Right lung (tissue), 10 donors: ENCODE measurements at places on chromosomes 6 and 20. TPM values are rescaled to one million over a fixed set of nuclear protein-coding genes. Genes with fewer than 3 reads are reported as not detected.

- no peak for DNase-seq
Observed at GRCh38 chr6:44237813-44238433, 9.0 kb upstream of the HSP90AB1 start.

GRCh38 chr6:135592276-135592675, 94.7 kb upstream of the AHI1 start:
- DNase-seq: no peak

- no peak for DNase-seq
Observed at GRCh38 chr6:7050004-7050403, 57.8 kb upstream of the RREB1 start.

DNA sequence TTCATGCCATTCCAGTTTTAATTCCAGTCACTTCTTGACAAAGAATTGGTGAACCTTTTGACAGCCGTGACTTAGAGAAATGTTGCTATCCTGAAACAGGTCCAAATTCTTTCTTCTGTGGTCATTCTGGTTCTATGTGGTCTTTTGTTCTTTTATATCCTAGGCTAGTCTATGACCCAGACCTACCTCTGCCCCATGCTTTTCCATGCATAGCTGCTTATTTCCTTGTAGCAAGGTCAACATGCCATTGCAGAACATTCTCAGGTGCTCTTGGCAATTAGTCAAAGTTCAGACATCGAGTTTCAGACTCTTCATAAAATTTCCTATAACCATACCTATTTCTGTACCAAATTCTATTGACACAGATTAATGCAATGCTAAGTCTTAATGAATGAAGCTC, 202.6 kb downstream of the PLCB1 start:
- DNase-seq: no peak

DNA sequence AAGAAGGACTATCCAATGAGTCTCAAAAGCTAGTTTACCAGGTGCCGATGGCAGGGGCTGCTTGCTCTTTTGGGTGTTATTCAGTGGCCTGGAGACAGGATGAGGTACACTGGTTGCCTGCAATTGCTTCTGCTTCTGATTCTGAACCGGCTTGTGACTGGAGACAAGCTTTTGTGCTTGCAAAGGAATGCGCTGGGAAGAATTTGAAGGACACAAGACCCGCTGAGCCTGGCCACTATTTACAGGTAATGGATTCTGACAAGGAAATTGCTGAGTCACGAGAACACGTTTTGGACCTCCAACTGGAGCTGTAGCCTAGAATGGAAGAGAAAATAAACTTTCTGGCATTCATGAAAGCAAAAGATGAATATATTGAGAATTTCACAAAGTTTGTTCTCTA, 5.8 kb downstream of the AURKA start:
- no peak for DNase-seq

- no peak for DNase-seq
Observed at GRCh38 chr20:2817341-2817726, 1.2 kb downstream of the TMEM239 start.

DNA sequence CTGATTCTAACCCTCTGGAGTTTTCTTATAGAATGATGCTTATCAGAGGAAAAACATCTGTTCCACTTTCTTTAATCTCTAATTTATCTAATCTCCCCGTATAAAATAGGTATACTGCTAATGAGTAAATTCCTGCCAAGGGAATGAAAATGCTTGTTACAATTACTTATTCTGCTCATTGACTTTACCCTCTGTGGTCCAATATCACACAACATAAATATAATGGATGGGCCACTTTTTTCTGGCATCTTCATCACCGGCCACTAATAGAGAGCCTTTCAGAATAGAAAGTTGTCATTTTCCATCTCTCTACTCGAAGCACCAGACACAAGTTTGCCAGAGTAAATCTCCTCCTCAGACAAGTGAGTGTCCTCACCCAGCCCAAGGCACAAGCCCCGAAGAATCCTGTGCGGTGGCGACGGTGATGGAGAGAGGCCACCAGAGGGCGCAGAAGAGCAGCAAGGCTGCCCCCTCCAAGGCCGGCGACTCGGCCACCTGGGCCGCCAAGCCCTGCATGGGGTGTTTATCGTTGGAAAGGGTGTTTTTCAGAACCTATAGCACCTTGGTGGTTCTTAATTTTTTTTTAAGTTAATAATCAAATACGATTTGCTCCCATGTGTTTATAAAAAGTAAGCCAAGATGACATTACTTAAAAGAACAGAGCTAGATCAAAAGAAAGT, 212.9 kb upstream of the ARID1B start:
- DNase-seq: peak; percentile 80

- DNase-seq: no peak
Observed at GRCh38 chr6:63919556-63920110, 284.0 kb downstream of the PHF3 start.

DNA sequence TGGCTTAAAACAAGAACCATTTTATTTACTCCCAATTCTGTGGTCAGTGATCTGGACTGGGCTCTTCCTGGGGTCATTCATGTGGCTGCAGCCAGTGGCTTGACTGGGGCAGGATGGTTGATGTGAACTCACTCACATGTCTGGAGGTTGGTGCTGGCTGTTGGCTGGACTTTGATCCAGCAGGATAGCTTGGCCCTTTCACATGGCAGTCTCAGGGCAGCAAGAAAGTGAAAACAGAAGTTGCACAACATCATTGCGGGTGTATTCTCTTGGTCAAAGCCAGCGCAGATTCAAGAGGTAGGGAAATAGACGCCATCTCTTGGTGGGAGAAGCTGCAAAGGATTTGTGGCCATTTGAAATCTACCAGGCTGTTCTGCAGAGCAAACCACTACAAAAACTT, 77.2 kb downstream of the MDGA1 start:
- no peak for DNase-seq

DNA sequence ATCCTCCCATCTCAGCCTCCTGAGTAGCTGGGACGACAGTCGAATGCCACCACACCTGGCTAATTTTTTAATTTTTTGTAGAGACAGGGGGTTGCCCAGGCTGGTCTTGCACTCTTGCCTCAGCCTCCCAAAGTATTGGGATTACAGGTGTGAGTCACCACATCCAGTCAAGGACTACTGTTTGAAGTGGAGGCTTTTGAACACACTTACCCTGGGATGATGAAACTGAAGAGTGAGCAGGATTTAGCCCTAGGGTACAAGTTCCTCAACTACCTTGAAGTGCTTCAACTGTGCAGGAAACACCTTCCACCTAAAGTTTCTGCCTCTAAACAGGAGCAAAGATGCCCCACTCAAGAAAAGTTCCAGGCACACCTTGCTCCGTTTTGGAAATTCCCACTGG, 15.7 kb upstream of the PARD6B start:
- DNase-seq: no peak

GRCh38 chr20:1897965-1898464, 2.8 kb downstream of the SIRPA start:
- DNase-seq: no peak

DNA sequence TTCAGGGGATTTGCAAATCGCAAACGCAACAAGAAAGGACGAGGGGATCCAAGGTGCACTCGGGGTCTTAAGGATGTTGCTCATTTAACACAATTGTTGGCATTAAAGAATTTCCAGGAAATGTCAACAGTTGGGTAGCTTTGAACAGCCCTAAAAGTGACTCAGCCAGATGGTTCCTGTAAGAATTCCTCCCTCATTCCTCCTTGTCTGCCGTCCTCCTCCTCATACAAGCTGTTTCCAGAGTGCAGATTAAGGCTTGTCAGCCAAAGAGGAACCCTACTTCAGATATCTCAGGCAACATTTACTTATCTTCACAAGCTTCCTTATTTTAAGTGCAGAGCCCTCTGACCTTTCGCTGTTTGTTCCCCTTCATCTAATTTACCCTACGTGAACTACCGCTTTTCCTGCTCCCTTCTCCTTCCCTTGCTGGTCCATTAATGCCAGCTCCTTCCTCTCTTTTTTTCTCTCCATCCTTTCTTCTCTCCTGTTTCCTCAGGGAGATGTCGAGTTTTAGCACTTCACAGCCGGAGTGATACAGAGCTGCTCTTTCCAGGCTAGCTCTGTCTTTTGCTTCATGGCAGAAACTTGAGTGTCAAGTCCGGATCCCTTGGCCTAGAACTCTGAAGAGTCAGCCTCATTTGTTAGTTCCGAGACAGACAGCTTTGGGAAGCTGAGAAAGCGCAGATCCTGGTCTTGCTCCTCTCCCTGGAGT, 26.1 kb upstream of the TBC1D7 start:
- DNase-seq: no peak

- DNase-seq: no peak
Observed at GRCh38 chr20:15889061-15889460, 684.2 kb downstream of the KIF16B start.

GRCh38 chr6:155387481-155387880, 68.2 kb downstream of the NOX3 start:
- no peak for DNase-seq

DNA sequence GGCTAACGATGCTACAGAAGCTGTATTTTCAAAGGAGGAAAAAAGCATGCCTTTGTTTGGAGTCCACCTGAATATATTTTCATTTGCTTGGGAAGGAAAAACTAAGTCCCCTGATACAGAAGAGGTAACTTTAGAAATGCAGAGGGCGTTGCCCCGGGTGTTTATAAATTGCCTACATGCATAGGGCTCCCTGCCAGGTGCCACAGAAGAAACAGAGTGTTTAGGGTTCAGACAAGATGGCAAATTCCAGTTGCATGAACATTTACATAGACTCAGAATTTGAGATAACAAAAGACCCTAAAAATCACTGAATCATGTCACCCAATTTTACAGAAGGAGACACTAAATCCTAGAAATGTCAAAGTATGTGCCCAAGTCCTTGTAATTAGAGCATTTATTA, 19.9 kb downstream of the RIN2 start:
- no peak for DNase-seq

GRCh38 chr6:160634706-160635105, 29.4 kb downstream of the LPA start:
- DNase-seq: no peak

GRCh38 chr6:157187182-157188083, 135.9 kb downstream of the TMEM242 start:
- peak; percentile 17 for DNase-seq

Gene SLC17A3
- not detected for polyA plus RNA-seq

Gene EYS
- polyA plus RNA-seq: 0.58 TPM

Gene GTSF1L
- not detected for polyA plus RNA-seq

Gene C6orf163
- polyA plus RNA-seq: 7.0 TPM

Gene POM121L2
- polyA plus RNA-seq: not detected

Gene PIM1
- 21.6 TPM for polyA plus RNA-seq
